Karpas-422 (cell line): ENCODE measurements at places on chromosomes 3 and 15.

DNA sequence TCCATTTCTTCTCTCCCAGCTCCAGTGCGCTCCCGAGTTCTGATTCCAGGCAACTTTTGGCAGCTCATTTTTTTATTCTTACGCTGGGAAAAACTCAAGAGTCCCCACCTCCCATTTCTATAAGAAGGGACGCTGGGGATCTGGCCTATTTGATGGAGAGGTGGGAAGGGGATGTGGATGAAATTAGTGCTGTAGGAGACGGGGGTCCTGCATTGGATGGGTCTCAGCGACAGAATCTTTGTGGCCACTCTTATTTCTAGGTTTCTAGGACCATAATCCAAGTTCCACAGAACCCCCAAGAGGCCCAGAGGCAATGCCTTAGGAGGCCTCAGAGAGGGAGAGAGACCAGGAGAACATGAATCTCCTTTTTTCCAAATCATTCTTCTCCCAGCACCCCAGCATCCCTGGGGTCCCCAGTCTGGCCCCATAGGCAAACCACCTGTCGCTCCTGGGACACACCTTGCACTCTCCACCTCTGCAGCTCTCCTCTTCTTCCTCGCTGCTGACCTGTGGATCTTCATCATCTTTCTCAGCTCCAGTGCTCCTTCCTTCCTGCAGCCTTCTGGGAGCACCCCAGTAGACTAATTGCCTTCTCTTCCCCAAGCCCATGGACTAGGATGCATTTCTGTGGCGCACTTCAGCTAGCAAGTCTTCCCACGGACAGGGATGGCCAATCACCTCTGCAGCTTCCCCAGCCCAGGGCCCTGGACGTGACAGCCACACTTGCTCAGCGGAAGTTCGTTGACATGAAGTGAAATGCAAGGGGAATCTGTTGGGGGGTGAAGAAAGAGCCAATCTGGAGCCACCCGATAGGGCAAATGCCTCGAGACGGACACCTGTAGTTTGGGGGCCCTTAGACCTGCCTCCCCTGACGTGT lies 100.1 kb upstream of the ALDH1A3 start:
- no peak for DNase-seq
- no peaks in the 10 kb centered on the region for H3K27me3 ChIP-seq
- no peaks in the 10 kb centered on the region for H3K4me1 ChIP-seq
- H3K36me3 ChIP-seq = no peaks in the 10 kb centered on the region
- H3K27ac ChIP-seq = no peak overlapping the region
- no peak overlapping the region for H3K4me3 ChIP-seq

- H3K36me3 ChIP-seq = peaks cover 11% of the 10 kb centered on the region
- no peak for DNase-seq
- H3K4me3 ChIP-seq = no peak overlapping the region
These were observed 58.8 kb downstream of the RNF13 start for GRCh38 chr3:149871855-149872254.

GRCh38 chr3:32591186-32591585 lies 20.5 kb upstream of the DYNC1LI1 start:
- H3K4me3 ChIP-seq = no peak overlapping the region
- H3K27me3 ChIP-seq = no peaks in the 10 kb centered on the region
- H3K4me1 ChIP-seq = peaks cover 7% of the 10 kb centered on the region
- H3K36me3 ChIP-seq = no peaks in the 10 kb centered on the region

DNA sequence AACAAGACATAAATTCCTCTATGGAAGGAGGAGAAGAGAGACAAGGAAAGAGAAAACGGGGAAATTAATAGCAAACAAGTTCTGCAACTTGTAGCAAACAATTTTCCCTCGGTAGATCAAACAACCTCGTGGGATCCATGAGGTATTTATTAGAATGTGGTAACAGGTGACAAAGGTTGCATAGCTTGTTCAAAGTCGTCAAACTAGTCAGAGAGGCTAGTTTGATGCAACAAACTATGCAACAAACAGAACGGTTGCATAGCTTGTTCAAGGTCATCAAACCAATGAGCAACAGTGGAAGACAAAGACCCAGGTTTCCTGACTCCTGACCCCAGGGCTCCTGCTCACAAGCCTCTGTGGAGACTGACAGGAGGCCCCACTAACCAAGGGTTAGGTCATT lies 20.7 kb downstream of the MB21D2 start:
- no peak for DNase-seq
- no peaks in the 10 kb centered on the region for H3K27me3 ChIP-seq
- no peaks in the 10 kb centered on the region for H3K4me1 ChIP-seq
- H3K36me3 ChIP-seq = no peaks in the 10 kb centered on the region
- no peak overlapping the region for H3K27ac ChIP-seq

DNA sequence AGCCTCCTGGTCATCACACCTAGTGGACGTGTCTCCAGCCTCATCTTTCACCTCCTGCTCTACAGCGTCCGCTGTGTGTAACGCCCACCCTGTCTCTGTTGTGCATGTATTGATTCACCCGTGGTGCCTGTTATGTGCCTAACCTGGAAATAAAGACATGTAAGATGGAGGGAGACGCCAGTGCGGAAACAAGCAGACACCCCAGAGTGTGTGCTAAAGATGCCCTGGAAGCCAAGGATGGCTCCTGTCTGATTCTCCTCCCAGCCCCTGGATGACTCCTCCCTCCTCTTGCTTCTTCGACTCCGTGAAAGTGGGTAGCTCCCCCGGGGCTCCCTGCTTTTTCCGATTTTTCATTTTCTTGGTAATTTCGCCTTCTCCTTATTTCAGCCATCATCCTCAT lies 241.8 kb downstream of the ADAMTS17 start:
- no peaks in the 10 kb centered on the region for H3K36me3 ChIP-seq
- H3K4me1 ChIP-seq = no peaks in the 10 kb centered on the region
- DNase-seq = no peak
- H3K27me3 ChIP-seq = no peaks in the 10 kb centered on the region
- no peak overlapping the region for H3K4me3 ChIP-seq

DNA sequence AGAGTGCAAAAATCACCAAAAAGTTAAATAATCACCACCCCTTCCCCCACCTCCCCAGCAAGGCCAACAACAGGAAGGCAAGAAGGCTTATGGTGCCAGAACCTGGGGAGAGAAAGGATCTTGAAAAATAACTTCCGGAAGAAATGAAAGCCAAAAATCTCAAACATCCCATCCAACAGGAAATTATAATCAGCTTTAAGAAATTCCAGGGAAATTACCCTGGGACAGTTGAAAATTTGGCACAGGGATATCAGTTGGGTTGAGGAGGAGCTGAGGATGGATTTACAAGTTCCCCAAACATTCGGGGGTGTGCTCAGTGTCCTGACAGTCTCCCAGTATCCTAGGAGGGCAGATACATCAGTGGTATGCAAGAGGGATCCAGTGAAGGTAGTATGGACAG lies 82.7 kb downstream of the POLR2M start:
- DNase-seq = no peak
- no peak overlapping the region for H3K4me3 ChIP-seq
- H3K4me1 ChIP-seq = no peaks in the 10 kb centered on the region
- no peaks in the 10 kb centered on the region for H3K27me3 ChIP-seq
- no peak overlapping the region for H3K27ac ChIP-seq
- H3K36me3 ChIP-seq = no peaks in the 10 kb centered on the region

GRCh38 chr15:93253681-93254080 lies 164.7 kb upstream of the RGMA start:
- H3K27ac ChIP-seq = no peak overlapping the region
- peaks cover 12% of the 10 kb centered on the region for H3K4me1 ChIP-seq
- H3K36me3 ChIP-seq = no peaks in the 10 kb centered on the region
- no peaks in the 10 kb centered on the region for H3K27me3 ChIP-seq
- DNase-seq = no peak

GRCh38 chr3:168976969-168977368 lies 686.5 kb downstream of the MECOM start:
- H3K36me3 ChIP-seq = no peaks in the 10 kb centered on the region
- no peaks in the 10 kb centered on the region for H3K4me1 ChIP-seq
- DNase-seq = no peak
- no peak overlapping the region for H3K4me3 ChIP-seq
- H3K27me3 ChIP-seq = no peaks in the 10 kb centered on the region

DNA sequence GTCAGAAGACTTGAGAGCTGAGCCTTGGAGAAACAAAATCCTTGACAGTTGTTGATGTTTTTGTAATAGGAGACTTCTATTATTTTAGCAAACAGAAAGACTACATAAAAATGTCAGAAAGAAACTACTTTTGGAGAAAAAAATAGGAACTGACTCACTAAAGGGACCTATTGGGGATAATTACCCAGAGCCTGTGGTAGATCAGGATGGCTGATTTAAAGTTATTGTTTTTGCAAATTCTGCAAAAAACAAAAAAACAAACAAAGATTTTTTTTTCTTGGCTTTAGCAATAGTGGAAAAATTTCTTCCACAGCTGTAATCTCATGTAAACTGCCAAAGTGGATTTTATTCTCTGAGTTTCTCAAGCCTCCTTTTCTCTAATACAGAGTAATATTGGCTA lies 101.5 kb upstream of the SATB1 start:
- no peak overlapping the region for H3K27ac ChIP-seq
- no peaks in the 10 kb centered on the region for H3K4me1 ChIP-seq
- no peaks in the 10 kb centered on the region for H3K36me3 ChIP-seq
- no peaks in the 10 kb centered on the region for H3K27me3 ChIP-seq
- no peak for DNase-seq
